NCI-H1436 treated with DMSO at 0.1 percent for 48 hours (cell line): ENCODE measurements at places on chromosomes 2 and 18.
A peak's percentile ranks its signal among the peaks of the same experiment; 100 is the strongest.

DNA sequence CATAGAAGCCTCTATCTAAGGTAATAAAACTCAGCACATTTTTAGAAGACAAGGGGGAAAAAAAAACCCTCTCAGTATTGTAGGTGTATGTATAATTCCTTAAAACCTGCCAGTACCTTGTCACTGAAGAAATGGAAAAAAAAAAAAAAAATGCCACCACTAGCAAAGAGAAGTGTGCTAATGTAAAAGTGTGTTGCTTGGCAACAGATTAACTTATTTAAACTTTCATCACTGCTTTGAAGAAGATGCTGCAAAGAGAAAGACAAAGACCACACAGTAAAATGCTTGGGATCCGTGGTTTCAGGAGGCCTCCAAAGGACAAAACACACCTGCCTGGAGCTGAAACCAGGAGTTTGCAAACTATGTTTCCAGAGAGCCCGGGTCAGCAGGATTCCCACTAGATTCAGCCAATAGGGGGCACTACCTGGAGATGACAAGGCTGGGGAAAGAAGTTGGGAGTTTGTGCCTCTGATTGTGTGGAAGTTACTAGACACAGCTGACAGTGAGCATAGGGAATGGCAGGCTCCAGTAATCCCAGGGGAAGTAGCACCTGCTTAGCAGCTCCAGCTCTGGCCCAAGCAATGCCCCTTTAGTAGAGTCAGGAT is 169.1 kb upstream of the TRIB2 start:
- no peak for DNase-seq

DNA sequence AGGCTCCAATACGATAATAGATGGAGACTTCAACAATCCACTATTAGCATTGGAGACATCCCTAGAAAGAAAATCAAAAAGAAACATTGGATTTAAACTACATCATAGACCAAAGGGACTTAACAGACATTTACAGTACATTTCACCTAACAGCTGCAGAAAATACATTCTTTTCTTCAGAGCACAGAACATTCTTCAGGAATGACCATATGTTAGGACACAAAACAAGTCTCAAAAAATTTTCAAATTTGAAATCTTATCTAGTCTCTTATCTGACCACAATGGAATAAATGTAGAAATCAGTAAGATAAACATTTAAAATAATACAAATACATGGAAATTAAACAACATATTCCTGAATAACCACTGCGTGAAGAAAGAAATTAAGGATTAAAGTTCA is 68.7 kb downstream of the STRADB start:
- no peak for DNase-seq

DNA sequence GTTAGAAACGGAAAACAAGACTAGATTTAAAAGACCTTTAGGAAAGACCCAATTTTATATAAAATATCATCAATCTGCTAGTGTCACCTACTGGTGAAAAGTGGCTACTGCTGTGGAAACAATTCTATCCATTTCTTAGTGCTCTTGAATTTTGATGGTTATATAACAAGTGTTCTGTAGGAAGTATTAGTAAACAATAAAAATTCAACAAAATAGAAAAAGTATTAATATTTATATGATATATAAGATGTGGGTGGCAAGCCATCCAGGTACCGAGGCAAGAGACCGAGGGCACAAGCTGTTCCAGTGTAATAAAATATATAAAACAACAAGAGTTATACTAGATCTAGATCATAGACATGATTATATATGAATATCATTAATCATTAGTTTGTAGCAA is 6.2 kb upstream of the TMEM87B start:
- DNase-seq = peak; percentile 59

DNA sequence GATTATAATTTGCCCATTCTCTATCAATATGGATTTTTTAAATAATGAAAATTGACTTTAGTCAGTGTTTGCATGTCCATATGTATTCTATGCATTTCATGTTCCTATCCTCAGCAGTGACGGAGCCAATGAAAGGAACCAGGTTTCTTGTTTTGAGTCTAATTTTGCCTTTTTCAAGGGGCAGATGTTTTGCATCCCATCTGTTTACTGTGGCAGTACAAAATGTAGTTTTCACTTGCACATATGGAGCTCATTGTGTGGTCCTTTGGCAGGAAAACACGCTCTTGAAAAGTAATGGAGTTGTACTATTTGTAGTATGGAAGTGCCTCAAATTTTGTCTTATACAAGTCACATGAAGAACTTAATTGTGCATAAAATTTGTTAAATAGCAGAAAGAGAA is 127.8 kb downstream of the AGPS start:
- no peak for DNase-seq

- DNase-seq = no peak
Measured at GRCh38 chr2:45928946-45929345, 277.5 kb downstream of the PRKCE start.

GRCh38 chr2:221254299-221254698 is 317.8 kb downstream of the EPHA4 start:
- DNase-seq = no peak

- no peak for DNase-seq
Measured at GRCh38 chr2:23788100-23788499, 138.8 kb downstream of the ATAD2B start.

DNA sequence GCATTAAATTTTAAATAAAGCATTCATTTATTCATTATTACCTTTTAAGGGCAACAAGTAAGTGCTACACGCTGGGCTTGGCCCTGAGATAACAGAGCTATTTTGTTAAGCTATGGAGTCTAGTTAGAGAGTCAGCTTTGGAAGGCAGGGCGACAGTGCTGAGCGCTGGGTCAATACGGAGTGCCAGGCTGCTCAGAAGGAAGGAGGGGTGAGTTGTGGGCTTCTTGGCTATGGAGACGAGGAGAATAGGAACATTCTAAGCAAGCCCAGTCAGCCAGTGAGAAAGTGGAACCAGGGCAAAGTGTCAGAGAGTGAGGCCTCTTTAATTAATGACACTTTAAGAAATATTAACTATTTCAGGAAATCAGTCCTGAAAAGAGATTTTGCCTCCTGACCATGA is 288.4 kb downstream of the LRRTM1 start:
- DNase-seq = no peak

DNA sequence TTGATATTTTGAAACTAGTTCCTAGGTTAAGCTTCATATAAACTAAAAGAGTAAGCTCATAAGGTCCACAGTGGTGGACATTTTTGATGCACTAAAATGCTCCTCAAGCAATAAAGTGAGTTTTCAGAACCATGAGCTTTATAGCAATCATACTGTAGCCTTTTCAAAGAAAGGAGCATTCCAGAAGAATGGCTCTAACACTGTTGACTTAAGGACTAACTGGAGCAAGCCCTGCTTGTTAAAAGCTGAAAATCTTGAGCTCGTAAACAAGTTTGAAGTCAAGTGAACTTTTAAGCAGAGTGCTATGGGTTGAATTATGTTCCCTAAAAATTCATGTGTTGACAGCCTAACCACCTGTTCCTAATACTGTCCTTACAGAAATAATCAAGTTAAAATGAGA is 38.0 kb downstream of the KYNU start:
- no peak for DNase-seq

DNA sequence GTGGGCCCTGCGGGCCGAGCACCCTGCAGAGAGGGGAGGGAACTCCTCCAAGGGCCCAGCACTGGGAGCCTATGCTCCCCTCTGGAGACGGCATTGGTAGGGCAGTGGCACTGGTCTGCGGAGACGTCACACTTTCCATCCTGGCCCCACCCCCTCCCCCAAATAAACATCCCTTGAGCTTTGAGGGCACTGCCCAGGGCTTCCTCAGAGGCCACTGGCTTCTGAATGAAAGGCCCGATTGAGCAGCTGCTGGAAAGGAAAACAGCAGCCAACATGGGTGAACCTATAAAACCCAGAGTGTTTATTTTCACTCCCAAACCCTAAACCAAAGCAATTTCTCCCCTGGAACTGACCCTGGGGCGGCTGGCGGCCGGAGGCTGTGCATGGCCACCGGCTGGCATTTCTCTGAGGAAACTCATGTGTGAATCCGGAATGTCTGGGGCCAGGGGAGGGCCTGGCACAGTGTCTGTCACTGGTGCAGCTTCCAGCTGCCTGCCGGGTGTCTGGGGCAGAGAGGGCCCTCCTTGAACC is 138.9 kb downstream of the DYSF start:
- no peak for DNase-seq

DNA sequence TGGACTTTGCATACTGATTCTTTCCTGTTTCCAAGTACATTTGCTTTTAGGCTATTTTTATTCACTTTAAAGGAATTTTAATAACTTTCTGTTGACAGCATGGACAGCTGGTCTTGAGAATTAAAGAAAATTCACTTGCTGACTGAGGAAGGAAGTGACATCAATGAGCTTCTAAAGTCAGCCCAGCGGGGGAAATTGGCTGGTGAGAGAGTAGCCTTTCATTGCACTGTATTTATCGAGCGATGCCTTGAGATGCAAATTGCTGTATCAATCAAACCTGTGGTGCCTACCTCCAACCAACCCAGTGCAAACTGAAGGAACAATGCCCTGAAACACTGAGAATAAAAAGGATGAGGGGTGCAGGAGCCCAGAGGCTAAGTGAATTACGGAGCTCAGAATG is 91.4 kb upstream of the AQP4 start:
- DNase-seq = no peak

DNA sequence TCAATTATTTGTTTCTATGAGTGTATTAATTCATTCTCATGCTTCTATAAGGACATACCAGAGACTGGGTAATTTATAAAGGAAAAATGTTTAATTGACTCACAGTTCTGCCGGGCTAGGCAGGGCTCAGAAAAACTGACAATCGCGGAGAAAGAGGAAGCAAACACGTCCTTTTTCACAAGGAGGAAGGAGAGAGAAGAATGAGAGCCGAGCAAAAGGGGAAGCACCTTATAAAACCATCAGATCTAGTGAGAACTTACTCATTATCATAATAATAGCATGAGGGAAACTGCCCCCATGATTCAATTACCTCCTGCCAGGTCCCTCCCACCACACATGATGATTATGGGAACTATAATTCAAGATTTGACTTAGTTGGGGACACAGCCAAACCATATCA is 294.0 kb downstream of the DSC3 start:
- no peak for DNase-seq

DNA sequence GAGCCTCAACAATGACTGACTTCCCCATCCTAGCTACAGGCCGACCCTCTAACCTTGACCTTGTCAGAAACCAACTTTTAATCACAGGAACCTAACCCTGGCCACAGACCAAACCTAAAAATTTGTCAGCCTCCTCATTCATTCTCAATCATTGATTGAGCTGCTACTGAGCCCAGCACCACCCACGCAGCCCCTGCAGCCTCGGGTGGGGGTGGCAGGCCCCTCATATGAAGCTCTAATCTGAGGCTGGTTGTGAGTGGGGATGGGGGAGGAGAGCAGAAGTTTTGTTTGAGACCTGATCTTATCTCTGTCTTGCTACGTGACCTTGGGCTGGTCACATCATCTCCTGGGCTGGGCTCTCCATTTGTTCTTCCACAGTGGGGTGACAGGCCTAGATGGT is 99.5 kb upstream of the EPAS1 start:
- no peak for DNase-seq

DNA sequence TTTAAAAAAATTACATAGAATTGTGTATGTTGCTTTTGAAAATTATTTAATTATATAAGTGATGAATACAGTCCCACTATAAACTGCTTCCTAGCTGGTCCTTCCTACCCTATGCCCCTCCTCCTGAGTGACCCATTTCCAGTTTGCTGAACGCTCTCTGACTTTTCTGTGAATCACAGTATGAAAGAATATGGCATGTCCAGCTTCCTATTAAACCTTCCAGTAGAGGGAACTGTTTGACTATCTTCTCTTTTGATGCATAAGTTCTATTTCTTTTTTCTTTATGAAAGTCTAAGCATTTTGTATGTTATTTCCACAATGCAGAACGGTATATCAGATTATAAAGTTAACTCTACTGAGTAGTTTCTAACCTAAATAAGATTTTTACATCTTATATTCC is 41.3 kb downstream of the PSMG2 start:
- DNase-seq = no peak

DNA sequence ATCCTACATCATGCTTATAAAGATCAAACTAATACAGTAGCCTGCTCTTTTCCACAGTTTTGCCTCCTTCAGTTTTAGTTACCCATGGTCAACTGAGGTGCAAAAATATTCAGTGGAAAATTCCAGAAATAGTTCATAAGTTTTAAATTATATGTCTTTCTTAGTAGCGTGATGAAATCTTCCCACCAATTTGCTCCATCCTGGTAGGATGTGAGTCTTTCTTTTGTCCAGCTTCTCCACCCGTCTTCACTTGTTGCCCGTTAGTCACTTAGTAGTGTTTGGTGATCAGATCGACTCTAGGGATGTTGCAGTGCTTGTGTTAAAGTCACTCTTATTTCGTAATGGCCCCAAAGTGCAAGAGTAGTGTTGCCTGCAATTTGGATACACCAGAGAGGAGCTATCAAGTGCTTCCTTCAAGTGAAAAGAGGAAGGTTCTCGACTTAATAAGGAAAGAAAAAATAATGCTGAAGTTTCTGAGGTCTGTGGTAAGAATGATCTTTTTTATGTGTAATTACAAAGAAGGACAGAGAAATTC is 57.0 kb downstream of the CEP192 start:
- no peak for DNase-seq
